Activated T-helper 9 cell treated with anti-CD3 and anti-CD28 coated beads, Interleukin-2, amount 50 U/mL, for 16 hours (primary cell): ENCODE measurements at places on chromosomes 3 and 15.

GRCh38 chr15:34049112-34049511 lies 10.1 kb upstream of the AVEN start:
- no peak for DNase-seq

- no peak for DNase-seq
Observed at GRCh38 chr15:78023081-78023665, 54.3 kb downstream of the TBC1D2B start.

DNA sequence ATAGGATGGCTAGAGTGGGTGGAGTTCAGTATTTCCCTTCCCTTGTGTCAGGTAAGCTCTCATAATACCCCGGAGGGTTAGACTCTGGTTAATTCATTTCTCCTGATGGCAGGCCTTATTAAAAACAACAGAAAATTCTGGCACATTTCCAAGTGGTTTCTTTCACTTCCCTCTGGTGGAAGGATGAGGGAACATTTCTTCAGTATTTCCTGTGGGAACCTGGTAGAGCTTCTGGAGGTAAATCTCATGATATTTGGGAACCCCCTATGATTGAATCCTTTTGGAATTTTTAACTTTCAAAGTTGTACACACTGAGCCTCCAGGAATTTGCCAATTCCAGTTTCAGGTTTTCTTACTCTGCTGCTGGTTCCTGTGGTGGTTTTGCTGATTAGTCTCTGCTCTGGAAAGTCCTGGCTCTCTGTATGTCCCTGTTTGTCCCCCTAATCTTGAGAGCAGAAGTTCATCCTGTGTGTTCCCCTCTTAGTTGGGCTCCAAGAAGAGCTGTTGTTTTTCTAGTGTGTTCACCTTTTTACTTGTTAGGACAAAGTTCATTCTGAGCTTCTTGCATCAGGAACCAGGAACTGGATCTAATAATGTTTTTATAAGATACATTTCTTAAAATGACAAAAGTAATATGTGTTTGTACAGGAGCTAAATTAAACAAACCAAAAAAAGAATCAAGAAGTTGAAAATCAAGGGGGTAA lies 12.1 kb downstream of the CHRNA7 start:
- no peak for DNase-seq

DNA sequence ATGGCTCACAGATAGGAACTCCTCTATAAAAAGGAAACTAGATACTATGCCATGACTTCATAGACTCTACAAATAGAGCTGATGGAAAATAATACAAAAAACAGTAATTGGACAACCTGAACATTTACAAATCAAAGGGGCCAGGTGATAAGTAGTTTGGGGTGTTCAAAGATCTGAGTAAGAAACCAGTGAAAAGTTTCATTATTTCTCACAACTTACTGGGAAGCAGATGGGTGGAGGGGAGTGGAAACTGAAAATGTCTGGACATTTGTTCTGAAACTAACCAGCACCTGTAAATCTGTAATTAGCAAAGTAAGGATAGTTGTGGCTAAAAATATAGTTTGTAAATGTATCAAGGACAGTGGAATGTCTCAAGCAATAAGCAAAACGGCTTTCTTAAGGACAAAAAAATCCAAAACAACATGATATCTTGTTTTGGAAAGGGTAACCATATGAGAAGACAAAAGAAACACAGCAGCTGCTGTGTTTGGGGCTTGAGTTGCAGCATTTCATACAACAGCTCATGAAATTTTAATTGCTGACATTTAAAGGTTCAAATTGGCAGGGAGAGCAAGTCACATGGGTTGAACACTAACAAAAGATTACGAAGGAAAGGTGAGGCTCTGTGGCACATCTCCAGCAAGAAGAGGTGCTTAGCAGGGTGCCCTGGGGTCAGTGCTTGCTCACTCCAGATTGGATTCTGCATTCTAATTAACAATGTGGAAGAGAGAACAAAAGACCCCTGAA lies 26.8 kb upstream of the THBS1 start:
- DNase-seq: no peak

- DNase-seq: no peak
Observed at GRCh38 chr15:65629548-65629947, 7.8 kb downstream of the SLC24A1 start.

- no peak for DNase-seq
Observed at GRCh38 chr3:138148503-138148902, 16.3 kb upstream of the A4GNT start.

GRCh38 chr3:101703169-101703568 lies 16.7 kb upstream of the RPL24 start:
- DNase-seq: no peak

DNA sequence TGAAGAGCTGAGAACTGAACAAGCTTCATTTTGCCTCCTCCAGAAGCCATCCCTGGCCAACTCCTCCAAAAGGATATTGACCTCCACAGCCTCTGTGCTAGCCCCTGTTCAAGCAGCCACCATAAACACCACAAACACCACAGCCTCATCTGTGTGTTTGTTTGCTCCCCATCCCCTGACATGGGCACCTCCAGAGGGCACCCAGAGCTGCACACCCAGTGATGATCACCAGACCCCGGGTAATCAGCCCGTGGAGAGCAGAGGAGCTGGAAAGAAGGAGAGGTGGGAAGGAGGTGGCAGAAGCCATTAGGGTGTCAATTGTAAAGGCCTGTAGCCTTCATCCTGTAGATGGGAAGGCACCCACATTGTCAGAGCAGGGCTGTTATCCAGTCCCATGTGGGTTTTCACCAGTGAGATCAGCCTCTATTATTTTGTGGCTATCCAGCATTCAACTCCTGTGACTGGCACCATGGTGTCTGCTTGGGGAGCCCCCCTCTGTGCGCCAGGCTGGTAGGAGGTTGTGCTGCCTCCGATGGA lies 6.8 kb upstream of the WNT7A start:
- DNase-seq: no peak

GRCh38 chr15:78987556-78988360 lies 42.9 kb upstream of the CTSH start:
- no peak for DNase-seq

DNA sequence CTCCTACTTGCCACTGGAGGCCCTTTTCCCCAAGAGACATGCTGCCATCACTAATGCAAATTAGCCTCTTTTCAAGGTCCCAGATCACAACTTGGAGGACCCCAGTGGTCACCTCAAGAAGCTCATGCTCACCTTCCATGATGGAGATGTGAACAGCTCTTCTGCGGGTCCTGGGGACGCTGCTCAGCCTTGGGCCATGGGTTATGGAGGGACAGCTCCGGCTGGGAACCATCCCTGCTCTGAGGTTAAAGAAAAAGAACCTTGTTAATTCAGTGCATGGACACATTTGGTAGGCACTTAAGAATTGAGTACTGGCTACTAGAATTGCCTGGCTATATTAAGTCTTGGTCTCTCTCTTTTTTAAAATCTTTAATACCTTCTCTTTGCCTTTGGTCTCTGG lies 56.8 kb downstream of the WDR76 start:
- no peak for DNase-seq

DNA sequence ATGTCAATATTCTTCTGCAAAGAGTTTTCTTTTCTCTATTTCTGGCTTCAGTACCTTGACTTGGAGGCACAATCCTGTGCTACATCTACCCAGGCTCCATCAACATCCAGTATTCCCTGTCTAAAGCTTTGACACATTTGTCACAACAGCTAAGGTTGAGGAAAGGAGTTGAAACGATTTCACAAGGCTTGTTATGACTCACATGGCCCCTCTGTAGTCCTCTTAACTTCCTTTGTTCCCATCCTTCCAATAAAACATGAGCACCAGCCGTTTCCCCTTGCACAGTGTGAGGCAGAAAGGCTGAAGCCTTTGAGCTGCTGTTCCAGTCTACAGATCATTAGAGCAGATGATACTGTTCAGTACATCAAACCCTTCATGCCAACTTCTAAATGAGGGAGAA lies 163.0 kb upstream of the TMCO5A start:
- no peak for DNase-seq

- no peak for DNase-seq
Observed at GRCh38 chr3:138678086-138678485, 69.5 kb downstream of the FAIM start.

- no peak for DNase-seq
Observed at GRCh38 chr3:150599611-150600297, 3.4 kb upstream of the SELENOT start.

DNA sequence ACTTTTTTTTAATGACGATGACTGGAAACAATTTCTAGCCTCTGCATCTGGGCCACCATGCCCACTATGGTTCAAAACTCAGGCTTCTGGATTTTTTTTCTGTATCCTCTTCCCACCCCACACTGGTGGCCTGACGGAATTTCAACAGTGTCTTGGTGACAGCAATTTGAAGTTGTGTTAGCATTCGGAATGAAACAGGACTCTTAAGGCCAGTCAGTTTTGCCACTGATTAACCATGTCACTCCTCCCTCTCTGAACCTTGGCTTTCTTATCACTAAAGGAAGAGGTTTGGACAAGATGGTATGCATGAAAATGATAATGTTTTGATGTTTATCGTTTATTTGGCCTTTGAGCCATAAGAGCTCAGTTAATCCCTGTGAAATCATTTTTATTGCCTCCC lies 41.6 kb upstream of the BDH1 start:
- DNase-seq: no peak

DNA sequence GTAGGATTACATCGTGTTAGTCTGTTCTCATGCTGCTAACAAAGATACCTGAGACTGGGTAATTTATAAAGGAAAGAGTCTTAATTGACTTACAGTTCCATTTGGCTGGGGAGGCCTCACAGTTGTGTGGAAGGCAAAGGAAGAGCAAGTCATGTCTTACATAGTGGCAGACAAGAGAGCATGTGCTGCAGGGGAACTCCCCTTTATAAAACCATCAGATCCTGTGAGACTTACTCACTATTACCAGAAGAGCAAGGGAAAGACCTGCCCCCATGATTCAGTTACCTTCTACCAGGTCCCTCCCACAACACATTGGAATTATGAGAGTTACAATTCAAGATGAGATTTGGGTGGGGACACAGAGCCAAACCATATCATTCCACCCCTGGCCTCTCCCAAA lies 3.4 kb downstream of the SLC25A26 start:
- DNase-seq: no peak

DNA sequence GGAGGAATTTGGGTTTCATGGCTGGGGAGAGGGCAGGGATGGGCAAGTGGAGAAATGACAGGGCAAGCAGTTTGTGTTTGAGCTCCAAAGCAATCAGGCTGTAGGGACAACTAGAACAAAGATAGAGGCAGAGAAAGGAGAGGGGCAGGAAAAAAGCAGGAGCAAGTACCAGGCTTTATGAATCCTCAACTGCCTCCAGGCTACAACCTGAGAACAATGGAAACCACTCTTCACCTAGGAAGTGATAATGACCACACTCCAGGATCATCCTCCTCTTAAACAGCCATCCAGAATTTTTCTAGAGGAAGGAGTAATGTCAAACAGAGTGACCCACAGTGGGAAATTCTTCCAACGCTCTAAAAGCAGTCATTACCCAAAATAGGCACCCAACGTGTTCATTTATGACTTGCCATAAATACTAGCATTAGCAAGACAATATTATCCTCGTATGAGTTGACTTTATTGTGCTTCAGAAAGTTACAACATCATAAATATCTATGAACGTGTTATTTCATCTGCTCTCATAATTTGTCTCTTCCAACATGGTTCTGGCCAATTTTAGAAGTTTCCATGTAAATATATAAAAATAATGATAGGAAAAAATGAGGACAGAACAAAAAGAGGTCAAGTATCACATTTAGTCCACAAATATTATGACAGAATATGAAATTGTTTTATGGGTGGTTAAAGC lies 50.5 kb downstream of the TNFAIP8L3 start:
- no peak for DNase-seq

DNA sequence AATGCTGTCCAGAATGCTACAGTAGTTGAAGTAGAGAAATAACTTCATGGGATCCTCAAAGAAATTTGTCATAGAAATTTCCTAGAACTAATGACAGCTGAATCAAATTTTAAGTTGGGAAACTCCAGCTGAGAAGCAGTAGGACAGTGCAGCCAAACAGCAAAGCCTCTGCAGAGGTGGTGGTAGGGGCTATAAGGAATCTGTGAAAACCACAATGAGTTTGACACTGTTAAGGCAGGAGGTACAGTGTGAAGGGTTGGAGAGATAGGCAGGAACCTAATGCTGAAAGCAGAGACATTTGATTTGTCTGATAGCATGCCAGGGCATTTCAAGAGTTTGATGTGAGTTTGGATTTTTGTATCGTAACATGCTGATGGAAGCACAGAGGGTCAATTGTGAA lies 22.0 kb downstream of the ASTE1 start:
- no peak for DNase-seq

GRCh38 chr15:39789736-39790135 lies 7.1 kb upstream of the FSIP1 start:
- DNase-seq: no peak

DNA sequence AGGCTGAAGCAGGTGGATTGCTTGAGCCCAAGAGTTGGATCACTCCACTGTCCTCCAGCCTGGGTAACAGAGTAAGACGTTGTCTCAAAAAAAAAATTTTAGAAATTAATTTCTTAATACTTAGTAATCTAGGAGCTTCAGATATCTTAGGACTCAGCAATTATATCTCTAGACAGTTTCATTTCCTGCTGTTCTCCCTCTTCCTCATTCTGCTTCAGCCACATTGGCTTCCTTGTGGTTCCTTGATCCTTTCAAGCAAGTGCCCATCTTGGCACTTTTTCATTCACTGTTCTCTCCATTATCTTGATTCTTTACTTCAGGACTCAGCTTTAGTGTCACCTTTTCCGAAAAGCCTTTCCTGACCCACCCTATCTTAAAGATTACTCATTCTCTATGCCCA lies 22.5 kb downstream of the TMEM202 start:
- no peak for DNase-seq

DNA sequence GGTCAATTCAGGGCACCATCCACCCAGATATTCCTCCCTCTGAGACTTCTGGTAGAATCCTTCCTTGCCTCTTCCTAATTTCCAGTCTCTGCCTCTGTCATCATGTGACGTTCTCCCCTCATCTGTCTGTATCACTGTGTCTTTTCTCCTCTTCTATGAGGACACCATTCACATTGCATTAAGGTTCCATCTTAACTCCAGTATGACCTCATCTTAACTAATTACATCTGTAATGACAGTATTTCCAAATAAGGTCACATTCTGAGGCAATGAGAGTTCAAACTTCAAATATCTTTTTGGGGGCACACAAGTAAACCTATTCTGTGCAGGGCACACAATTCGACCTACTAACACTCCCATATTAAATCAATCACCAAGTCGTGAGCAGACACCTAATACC lies 169.7 kb downstream of the FHIT start:
- no peak for DNase-seq

GRCh38 chr15:74430510-74430951 lies 3.2 kb downstream of the SEMA7A start:
- no peak for DNase-seq

DNA sequence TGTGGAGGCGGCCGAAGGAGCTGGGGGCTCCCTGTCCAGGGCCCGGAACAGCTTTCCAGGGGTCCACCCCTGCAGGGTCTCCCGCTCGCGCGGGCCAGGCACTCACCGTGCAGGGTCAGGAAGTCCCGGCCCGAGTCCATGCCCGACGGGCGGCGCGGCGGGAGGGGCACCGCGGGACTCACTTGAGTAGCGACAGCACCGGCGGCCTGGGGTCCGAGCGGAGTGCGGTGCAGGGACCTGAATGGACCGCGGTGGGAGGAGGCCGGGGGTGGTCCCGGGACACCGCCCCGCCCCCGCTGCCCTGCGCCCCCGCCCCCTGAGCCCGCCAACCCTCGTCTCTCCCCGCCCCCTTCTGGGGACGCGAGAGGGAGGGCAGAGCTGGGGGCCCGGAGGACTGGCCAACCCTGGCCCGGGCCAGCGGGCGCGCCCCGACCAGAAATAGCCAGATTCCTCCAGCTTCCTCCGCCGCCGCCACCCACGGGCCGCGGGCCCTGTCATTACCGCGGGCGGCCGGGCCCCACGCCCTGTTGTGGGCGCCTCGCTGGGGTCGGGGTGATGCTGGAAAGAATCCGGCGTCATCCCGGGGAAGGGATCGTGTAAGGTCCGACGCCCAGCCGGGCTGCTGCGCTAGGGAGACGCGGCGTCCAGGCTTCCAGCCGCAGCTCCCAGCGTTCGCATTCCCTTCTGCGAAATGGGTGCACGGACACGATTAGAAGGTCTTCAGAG lies at the start of gene PLCD1:
TSS of gene PLCD1 (minus strand) at position 243 of the 726 bp plus-strand sequence. CDS start at position 140, 103 bp downstream.
- peak; percentile 30 for DNase-seq
